ENCODE measurements at places on chromosomes 1 and 21.

GRCh38 chr1:12153181-12153785, 13.5 kb upstream of the TNFRSF1B start:
- no peak for DNase-seq

- no peak for DNase-seq
Observed at GRCh38 chr1:47991673-47992072, 5.5 kb downstream of the TRABD2B start.

GRCh38 chr1:173852105-173852504, 15.7 kb downstream of the GAS5 start:
- no peak for DNase-seq

DNA sequence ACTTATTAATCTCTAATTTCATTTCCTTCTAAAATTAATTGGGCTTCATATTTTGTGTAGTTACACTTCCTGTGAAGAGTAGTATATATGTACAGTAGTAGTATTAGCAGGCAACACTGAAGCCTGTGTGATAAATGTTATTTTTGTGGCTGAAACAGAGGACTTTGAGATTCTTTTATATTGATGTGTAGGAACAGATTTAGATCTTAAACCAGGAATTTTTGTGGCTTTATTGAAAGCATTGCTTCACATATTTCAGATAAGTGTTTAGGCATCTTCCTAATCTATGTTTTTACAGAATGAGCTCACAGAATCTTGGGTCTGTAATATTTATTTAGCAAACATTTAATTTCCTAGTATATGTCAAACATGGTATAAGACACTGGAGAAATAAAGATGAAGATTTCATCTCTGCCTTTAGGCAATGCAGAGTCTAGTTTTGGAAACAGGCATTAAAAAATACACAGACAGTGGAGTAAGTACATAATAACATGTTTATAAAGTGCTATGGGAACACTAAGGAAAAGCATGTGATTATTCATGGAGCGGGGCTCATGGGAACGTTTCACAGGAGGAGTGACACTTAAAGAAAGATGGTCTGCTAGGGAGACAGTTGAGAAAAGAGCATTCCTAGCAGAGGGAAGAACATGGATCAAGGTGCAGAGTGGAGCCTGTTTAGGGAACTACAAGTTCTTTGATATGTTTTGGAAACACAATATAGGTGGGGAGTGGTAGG, 52.7 kb downstream of the MIGA1 start:
- no peak for DNase-seq

DNA sequence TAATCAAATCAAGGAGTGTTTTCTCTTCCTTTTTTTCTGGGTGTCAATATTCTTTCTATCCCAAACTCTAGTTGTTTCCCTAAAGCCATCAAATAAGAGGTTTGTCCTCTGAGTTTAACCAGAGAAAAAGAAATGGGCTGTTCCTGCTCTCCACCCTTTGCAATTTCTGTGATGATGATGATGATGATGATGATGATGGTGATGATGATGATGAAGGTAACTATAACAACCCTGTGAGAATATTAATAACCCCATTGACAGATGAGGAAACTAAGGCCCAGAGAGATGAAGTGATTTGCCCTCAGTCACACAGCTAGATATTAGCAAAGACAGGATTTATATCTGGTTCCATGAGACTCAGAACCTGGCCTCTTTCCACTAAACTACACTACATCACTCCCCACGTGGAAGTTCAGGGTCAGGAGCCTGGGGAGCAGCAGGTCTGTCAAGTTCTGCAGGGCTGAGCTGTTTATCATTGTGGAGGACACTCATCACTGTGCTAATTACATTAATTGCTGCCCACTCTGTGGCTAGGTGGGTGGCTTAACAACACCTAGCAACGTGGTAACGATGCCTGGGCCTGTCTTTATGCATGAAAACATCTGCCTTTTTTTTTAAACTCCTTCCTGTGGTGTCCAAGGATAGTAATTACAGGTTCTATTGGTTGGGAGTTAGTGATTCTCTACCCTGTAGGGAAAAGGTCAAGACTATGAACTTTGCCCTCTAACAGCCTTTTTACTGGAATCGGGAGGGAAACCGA, 19.0 kb upstream of the JUN start:
- no peak for DNase-seq

- DNase-seq: no peak
Observed at GRCh38 chr1:91916811-91917460, 31.0 kb upstream of the TGFBR3 start.

GRCh38 chr1:203743091-203743571, 21.9 kb upstream of the LAX1 start:
- no peak for DNase-seq

DNA sequence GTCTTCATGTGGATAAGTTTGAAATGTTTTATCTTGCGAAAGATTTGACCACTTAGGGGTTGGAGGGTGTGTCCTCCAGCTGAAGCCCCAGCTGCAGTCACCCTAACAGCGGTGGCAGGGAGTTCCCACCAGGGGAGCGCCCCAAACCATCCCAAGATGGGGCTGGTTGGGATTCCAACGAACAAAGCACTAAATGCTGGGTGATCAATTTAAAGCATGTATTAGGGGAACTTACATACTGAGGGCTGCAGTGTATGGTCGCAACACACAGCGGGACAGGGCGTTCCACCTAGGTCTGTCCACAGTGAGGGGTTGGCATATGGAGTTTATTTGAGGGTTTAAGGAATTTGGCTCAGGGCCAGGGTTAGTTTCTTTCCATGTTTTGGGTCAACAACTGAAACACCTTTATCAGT, 26.3 kb downstream of the SLC37A1 start:
- DNase-seq: no peak

- no peak for DNase-seq
Observed at GRCh38 chr1:115063228-115063901, 25.9 kb downstream of the TSPAN2 start.

- no peak for DNase-seq
Observed at GRCh38 chr1:232622981-232623380, 7.0 kb downstream of the SIPA1L2 start.

GRCh38 chr1:1216770-1217620, 3.0 kb upstream of the TNFRSF4 start:
- DNase-seq: no peak

DNA sequence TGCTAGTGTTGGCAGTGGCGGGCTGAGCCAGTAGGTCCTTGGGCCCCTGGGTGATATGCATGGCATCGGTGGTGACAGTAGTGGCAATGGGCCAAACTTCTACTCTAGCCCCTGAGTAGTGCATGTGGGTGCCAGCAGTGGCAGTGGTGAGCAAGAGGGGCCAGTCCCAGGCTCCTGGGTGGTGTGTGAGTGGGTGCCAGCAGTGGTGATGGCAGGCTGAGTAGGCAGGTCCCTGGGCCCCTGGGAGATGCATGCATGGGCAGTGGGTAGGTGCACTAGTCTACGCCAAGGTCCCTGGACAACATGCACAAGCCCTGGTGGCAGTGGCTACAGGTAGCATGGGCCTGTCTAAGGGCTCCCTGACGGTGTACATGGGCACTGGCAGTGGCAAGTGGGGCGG, 24.6 kb upstream of the TTC22 start:
- DNase-seq: no peak

GRCh38 chr1:22522221-22522743, 41.0 kb upstream of the EPHA8 start:
- no peak for DNase-seq

DNA sequence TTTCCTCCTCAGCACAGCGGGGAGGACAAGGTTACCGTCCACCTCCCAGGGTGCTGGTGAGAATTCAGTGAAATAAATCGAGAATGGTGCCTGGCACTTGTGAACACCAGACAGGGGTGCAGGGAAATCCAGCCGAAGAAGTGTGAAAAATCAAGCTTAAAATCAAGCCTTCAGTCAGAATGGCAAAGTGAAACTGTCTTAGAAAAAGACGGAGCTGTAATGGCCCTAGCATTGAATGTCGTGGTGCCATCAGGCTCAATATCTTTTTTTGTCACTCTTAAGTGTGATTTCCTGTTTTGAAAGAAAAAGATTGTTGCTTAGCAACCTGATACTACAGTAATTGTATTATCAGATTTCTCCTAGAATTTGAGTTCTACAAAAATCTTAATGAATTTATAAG, 22.1 kb downstream of the EDARADD start:
- no peak for DNase-seq

- DNase-seq: no peak
Observed at GRCh38 chr1:47325528-47325927, 8.1 kb upstream of the CMPK1 start.

GRCh38 chr21:33775100-33775828, 133.0 kb downstream of the ITSN1 start:
- DNase-seq: no peak

- DNase-seq: no peak
Observed at GRCh38 chr21:33261635-33262034, 4.5 kb upstream of the IL10RB start.

- no peak for DNase-seq
Observed at GRCh38 chr1:30123896-30124295, 599.5 kb downstream of the MATN1 start.

DNA sequence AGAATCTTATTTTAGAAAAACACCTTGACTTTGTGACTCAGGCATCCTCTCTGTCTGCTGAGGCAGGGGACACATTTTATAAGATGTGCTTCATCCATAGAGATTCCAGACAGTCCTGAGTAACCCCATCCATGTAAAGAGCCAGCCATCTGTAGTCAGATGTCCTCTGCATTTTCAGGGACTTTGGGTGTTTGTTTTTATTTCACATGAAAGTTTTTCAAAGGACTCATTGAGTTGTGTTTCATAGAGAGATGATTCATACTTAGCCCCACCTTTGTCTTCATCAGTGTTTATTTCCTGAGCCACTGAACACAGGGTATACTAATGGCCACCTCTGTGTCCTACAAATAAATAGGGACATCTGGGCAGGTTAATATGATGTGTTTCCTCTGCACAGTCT, 280.4 kb downstream of the CACNA1E start:
- DNase-seq: no peak

GRCh38 chr1:162366671-162367070, 10.0 kb downstream of the SPATA46 start:
- DNase-seq: no peak

GRCh38 chr1:183418696-183419095, 516 bp upstream of the NMNAT2 start:
- DNase-seq: no peak

DNA sequence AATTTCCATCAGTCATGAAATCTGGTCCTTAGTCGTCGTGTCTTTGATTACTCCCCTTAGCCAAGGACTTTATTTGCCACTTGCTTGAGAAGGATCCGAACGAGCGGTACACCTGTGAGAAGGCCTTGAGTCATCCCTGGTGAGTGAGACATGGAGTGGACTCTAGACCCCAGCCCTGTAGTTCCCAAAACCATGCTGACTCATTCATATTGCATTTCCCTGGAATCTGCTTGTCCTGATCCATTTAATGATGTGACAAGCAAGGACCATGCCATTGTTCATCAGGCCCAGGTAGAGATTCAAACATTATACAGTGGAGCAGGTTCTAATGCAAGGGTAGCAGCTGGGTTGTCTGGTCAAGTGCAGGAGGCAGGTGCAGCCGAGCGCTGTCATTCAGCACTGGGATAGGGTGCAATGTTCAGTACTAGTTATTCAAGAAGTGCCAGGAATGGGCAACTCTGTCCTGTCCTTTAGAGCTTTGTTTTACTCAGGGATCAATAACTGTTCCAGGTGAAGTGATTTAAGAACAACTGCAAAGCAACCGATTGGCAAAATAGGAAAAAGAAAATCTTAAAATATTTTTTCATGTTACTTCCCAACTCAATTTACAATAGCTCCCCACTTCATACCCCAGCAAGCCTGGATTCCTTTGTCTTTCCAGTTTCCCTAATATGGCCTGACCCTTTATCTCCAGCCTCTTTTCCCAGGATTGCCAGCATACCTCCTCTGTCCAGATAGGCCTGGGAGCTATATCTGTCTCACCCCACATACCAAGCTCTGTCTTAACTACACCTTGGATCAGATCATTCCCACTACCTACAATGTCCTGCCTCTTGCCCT, 26.5 kb downstream of the CAMK1G start:
- DNase-seq: no peak

- no peak for DNase-seq
Observed at GRCh38 chr1:106233511-106233910, 823.0 kb upstream of the PRMT6 start.

DNA sequence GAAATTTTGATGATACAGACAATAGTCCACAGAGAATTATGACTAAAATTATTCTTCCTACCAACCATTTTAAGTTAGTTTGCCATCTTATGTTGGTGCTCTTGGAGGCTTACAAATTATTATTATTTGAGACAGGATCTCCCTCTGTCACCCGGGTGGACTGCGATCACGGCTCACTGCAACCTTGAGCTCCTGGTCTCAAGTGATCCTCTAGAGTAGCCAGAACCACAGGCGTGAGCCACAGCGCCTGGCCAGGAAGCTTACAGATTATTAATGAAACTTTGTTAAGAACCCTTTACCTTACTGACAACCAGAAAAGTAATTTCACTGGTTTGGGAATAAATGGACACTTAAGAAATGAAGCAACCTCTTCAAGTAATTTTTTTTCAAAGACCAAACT, 8.0 kb upstream of the DNAJB4 start:
- DNase-seq: no peak

GRCh38 chr1:41626146-41626545, 141.7 kb upstream of the EDN2 start:
- no peak for DNase-seq

DNA sequence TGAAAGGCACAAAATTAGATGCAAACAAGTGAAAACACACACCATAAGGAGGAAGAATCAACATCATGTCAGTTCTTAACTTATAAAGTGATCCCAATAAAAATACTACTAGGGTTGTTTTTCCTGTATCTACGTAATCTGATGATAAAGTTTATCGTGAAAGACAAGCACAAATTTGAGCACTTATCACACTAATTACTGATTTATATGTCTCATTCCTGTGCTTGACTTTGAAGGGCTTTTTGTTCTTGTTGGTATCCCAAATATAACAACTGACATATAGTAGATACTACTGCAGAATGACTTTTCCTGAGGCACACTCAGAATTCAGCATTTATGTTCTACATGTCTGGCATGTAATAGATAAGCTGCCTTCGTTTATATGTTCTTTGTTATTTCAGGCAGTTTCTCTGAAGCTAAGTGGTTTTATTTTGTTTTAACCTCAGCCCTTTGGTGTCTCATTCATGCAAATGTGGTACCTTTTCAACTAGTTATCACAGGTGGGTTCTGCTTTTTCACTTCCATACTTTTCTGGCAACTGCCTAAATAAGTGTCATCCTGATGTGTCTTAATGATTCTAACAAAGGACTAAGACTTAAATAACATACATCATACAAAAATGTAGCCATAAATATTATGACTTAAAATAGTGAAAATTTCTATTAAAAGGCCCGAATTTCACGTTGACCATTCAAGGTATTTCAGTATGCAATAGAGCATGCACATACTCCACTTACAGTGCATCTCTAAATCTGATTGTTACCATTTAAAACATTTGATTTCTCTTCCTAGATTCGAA, 73.2 kb downstream of the LRRC8C start:
- DNase-seq: no peak

DNA sequence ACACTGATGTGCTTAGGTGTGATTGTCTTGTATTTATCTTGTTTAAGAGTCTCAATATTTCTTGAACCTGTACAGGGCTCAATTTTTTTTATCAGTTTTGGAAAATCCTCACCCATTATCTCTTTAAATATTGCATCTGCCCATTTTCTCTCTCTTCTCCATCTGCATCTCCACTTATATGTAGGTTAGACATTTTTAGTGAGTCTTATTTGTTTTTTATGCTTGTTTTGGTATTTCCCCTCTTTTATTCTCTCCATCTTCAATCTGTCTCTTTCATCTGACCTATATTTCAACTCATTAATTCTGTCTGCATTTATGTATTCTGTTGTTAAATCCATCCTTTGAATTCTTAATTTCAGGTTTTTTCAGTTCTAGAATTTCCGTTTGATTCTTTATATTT, 32.9 kb upstream of the SHCBP1L start:
- no peak for DNase-seq
